ENCODE measurements at places on chromosomes 11 and 22. TPM values are rescaled to one million over a fixed set of nuclear protein-coding genes. Genes with fewer than 3 reads are reported as not detected.
A peak's percentile ranks its signal among the peaks of the same experiment; 100 is the strongest.

Gene PRG3
- polyA plus RNA-seq: 0.48 TPM

Gene WNT11
- 10.3 TPM for polyA plus RNA-seq

Gene B3GAT1
- polyA plus RNA-seq: 4.8 TPM

Gene TMPRSS5
- 1.6 TPM for polyA plus RNA-seq

Gene OR52A1
- 0.02 TPM for polyA plus RNA-seq

Gene TTC17
- 182 TPM for polyA plus RNA-seq

Gene KCNC1
- polyA plus RNA-seq: 1.5 TPM

Gene MMP12
- 4.4 TPM for polyA plus RNA-seq

Gene OR5A1
- polyA plus RNA-seq: 0.03 TPM

Gene SAA2
- polyA plus RNA-seq: not detected

Gene CTNND1
- 239 TPM for polyA plus RNA-seq

GRCh38 chr11:65043881-65044501 is 3.0 kb downstream of the SAC3D1 start:
- no peak for DNase-seq

DNA sequence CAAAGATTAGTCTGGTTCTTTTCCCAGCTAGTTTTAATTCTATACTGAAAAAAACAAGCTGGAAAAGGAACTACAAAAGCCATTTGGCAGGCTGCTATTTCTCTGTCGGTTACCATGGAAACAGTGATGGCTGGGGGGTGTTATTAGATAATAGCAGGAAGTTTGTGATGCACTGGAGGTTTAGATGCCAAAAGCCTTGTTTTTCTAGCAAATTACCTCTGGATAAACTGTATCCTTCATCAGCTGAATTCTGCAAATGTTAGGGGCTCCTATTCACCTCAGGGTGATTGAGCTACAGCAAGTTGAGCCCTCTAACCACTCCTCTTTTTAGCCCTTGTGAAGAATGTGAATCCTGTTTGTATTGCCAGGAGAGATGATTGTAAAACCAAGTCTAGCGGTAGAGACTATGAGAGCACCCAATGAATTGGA is 25.2 kb downstream of the ALKBH3 start:
- DNase-seq: peak; percentile 79

GRCh38 chr11:128737704-128738103 is 43.8 kb downstream of the FLI1 start:
- DNase-seq: no peak

DNA sequence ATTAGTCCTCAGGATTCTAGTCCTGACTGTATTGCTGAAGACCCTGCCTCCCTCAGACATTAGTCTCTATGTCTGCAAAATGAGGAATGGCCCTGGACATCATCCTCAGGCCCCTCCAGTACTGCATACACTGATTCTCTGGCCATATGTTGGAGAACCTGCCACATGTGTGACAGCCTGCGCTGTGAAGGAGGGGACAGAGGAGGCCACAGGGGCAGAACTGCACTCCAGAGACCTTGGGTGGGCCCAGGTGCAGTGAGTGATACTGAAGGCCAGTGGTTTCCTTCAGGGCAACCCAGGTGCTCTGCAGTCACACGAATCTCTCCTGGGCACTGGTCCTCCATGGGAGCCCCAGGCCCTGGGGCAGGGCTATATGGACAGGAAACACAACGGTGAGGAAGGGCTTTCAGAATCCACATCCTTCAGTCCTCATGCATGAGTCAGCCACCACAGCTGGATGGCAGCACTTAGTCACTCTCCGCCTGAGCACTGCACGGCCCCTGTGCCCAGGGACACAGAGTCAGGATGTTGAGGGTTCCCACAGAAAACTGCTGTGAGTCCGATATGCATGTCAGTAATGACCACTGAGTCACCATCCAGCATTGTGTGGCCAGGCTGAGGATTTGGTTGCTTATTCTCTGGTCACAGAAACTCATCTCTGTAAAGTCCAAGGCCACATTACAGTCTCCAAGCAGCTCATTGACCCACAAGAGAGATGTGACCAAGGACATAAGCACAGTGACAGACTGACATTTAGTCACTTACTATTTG is 39.7 kb downstream of the ME3 start:
- no peak for DNase-seq

DNA sequence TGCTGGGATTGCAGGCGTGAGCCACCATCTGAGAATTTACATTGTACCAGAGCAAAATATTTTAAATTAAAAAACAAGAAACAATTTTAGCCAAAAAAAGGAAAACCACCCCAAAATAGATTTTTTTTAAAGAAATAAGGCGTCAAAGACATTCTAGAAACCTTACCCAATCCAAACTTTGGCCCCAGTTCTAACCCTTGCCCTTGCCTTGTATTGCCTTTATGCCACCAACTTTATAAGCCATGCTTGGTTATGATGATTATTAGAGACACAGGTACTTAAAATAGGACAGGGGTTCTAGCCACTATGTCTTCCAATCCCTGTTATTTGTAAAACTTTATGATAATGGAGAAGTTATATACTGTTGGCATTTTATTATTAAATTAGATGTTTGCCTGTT is 11.8 kb downstream of the C11orf54 start:
- DNase-seq: no peak

- DNase-seq: no peak
Measured at GRCh38 chr22:45744442-45744841, 72.8 kb downstream of the ATXN10 start.

DNA sequence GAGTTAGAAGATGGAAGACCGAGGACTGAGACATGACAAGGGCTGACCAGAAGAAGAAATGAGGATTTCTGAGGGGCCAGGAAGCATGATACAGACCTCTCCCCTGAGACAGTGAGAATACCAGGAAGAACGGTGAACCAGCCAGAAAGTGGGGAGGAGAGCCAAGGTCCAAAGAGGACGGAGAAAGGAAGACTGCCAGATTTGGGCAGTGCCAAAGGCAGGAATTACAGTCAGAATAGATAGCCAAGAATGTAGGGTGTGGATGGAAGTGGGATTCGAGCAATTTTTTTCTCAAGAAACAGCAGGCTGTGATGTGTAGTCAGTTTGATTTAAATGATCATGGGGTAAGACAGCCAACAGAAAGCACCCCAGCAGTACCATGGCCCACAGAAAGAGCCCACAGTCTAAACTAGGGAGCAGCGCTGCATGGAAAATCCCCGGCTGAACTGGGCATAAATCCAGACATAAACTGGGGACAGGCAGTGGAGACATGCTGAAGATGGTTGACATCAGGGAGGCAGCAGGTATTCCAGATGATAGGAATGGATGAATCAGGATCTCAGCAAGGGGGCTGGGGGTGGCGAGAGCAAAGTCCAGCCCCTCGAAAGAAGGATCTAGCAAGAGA is 67.3 kb upstream of the BARX2 start:
- no peak for DNase-seq

GRCh38 chr22:37925767-37926166 is 19.7 kb downstream of the MICALL1 start:
- DNase-seq: no peak

GRCh38 chr11:76279646-76280045 is 73.3 kb upstream of the WNT11 start:
- no peak for DNase-seq

GRCh38 chr22:40204321-40205116 is 26.8 kb downstream of the TNRC6B start:
- DNase-seq: no peak

GRCh38 chr11:1436468-1437039 is 46.8 kb downstream of the BRSK2 start:
- DNase-seq: no peak

DNA sequence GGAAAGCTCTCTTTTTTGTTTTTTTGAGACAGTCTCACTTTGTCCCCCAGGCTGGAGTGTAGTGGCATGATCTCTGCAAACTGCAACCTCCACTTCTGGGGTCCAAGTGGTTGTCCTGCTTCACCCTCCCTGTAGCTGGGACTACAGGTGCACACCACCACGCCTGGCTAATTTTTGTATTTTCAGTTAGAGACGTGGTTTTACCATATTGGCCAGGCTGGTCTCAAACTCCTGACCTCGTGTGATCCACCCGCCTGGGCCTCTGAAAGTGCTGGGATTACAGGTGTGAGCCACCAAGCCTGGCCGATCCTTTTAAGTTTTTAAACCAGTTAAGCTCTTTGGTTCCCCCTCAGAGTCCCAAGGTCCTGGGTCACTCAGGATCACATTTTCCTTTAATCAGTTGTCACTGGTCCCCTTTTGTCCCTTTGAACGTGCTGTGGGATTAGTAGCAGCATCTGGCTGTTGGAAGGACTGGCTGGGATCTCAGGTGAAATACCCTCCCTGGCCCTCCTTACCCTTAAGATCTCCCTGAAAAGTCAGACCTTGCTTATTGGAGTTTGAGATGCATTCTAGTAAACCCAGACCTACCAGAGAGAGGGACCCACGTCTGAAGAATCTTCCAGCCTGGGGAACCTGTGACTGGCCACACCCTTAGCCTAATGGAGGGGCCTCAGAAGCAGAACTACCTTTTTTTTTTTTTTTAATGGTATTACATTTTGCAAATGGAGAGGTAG is 8.1 kb downstream of the MALAT1 start:
- peak; percentile 84 for DNase-seq

GRCh38 chr11:66188580-66188979 is 79.9 kb upstream of the RAB1B start:
- no peak for DNase-seq

DNA sequence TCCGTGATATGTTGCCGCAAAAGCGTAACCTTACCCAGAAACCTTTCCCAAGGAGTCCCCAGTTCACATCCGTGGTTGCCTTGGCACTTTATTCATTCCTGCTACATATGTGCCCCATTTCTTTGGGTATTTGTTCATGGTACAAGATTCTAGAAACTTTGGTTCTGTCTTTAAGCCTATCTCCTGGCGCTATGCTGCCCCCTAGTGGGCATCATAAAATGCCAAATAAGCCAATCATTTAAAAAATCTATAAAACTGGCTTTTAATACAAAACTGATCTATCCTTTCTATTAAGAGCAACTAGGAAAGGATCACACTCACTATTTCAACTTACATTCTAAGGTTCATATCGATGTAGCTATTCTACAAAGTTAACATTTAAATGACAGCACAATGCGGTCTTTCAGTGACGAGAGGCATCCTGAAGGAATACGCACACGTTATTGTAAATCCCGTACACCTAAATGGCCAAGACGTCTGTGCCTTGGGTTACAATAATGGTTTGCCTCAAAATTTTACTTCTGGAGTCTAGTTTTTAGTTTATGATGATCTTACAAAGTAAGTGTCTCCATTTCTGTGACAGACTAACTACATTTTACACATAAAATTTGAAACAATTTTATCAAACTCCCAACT is 16.2 kb downstream of the PIWIL3 start:
- peak; percentile 53 for DNase-seq

- DNase-seq: no peak
Measured at GRCh38 chr11:93123351-93123898, 74.4 kb downstream of the SLC36A4 start.

GRCh38 chr11:86052693-86053641 is 15.9 kb downstream of the PICALM start:
- no peak for DNase-seq

- no peak for DNase-seq
Measured at GRCh38 chr11:57150454-57150917, 31.3 kb upstream of the LRRC55 start.

DNA sequence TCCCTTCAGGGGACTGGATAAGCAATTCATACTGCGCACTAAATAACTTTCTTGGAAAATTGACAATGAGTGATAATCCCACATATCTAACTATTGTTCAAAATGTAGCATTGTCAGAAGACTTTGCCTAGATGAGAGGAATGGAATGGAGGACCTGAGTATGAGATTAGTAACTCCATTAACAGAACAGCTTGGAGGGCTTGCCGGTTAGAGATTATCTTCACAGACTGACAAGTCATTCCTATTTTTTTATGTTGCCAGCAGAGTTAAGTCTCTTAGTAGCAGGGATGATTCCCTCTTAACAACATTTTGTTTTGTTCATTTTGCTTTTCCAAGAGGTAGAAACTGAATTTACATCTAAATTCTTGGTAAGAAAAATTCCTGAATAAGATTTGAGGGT is 7.1 kb upstream of the BACE1-AS start:
- no peak for DNase-seq

DNA sequence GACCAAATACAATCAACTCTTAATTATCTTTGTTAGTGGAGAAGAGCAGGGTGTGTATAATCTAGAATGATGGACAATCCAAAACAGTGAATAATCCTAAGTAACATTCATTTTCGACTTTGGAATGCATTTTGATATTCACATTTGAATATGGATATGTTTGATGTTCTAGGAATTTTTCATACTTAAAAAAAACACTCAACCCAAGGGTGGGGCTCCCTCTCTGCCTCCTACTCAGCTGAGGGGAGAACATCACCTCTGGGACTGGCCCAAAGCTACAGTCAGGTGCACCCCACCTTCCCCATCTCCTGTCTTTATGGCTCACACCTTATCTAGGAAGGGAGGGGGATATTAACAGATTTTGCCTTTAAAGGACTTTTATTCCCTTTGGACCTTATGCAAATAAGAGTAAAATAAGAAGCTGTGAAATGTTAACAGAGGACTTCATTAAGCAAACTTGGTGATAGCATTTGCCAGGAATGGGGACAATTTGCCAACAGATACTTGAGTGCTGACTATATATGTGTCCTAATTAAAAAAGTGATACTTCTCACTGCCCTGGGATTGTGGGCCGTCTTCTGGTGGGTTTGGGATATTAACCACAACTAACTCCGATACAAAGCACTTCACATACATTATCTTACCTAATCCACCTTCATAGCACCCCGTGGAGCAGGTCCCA is 187.0 kb downstream of the ST3GAL4 start:
- no peak for DNase-seq

DNA sequence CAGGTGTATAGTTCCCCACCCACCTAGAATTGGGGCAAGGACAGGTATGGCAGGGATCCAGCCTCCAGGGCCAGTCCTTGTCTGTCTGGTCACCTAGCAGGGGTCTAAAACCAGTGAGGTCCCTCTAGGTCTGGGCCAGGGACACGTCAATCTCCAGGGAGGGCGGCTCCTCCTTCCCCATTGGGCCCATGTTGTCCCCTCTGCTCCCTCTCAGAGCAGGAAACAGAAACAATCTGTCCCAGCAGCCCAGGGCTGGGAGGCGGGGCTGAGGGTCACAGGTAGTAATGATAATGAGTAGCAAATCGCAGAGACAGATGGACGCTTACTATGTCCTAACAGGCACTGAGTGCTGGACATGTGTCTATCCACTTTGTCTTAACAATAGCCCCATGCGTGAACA is 22.8 kb upstream of the SYT7 start:
- no peak for DNase-seq

GRCh38 chr11:3853899-3854659 is 1.4 kb upstream of the STIM1 start:
- DNase-seq: no peak

GRCh38 chr11:102287964-102288724 is 29.1 kb upstream of the BIRC3 start:
- DNase-seq: peak; percentile 74

GRCh38 chr22:46031965-46032851 is 55.2 kb upstream of the WNT7B start:
- no peak for DNase-seq

DNA sequence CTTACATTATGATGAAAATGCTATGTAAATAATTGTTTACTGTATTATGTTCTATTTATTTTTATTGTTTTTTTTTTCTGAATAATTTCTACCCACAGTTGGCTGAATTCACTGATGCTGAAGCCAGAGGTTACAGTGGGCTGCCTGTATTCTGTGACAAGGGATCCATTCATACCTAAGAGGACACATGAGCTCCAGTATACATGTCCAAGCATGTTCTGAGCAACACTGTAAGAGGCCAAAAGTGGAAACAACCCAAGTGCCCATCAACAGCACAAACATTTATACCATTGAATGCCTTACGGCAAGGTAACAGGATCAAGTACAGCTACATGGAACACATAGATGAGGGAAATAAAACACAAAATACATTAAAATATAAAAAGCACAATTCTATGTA is 1.4 kb upstream of the SRSF8 start:
- DNase-seq: no peak

- no peak for DNase-seq
Measured at GRCh38 chr11:115581871-115582639, 77.8 kb upstream of the CADM1 start.

All from left kidney (tissue), 8 donors.